ENCODE measurements at places on chromosomes 13 and 19.

DNA sequence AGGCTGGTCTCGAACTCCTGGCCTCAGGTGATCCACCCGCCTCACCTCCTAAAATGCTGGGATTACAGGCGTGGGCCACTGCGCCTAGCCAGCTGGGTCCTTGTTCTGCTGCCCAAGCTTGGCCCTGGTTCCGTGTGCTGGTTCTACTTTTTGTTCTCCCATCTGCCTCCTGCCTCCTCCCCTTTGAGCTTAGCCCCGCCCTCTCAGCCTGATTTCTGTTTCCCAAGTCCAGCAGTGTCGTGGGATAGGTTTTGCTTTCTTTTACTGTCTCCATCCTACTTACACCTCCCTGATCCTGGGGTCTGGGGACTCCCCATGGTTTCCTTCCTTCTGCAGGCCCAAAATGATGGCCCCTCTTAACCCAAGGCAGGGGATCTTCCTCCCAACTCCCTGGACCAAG is 2.4 kb downstream of the BLOC1S3 start:
- DNase-seq = no peak

- peak; percentile 39 for DNase-seq
Observed at GRCh38 chr13:49219647-49220035, 497 bp upstream of the MLNR start.

- no peak for DNase-seq
Observed at GRCh38 chr13:99834246-99834645, 137.3 kb downstream of the ZIC5 start.

DNA sequence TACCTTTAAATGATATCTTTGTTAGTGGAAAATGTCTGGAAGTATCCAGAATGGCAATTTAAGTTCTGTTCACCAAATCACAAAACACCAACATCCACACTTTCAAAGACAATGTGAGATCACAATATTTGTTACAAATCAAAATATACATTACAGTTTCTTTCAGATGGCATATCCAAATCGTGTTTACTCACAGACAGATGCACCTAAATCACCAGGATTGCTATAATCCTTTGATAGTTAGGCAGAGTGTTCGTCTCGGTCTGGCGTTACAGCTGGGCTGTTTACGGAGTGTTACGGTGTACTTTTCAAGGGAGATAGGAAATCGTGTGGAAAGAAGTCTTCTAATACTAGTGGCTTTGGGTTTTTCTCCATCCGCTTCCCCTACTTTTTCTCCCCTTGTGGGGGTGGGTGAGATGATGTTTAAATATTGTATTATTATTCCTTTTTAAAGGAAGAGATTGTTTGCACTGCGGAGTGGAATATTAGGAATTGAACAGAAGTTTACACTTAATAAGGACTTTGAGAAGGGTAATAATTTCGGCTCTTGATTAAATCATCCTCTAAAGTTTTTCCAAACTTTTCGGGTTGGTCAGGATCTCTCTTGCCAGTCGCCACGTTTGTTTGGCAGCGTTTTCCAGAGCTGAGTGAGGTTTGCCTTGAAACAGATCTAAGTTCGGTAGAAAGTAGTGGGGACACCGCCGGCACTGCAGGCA is 1.8 kb downstream of the MAB21L1 start:
- no peak for DNase-seq

All from activated CD8-positive, alpha-beta memory T cell treated with anti-CD3 and anti-CD28 coated beads, Interleukin-2, amount 10 ng/mL, durations not matched to agents 7 days and 5 days (primary cell).